ENCODE measurements at places on chromosomes 1 and 21. TPM values are rescaled to one million over a fixed set of nuclear protein-coding genes. Genes with fewer than 3 reads are reported as not detected.

DNA sequence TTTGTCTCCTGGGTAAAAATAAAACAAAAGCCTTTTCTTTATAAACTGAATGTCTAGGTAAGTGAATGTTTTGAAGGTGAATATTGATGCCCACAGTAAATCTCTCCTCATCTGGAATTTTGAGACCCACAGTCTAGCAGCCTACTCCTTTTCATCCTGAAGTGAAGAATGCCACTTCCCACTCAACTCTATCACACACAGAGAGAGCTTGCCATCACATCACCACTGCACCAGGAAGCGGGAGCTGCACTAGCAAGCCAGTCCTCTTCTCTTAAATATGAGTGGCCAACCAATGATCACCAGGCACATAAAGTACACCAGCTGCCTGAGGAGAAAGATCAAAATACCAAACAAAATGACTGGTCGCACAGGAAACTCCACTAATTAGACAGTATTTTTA lies 140.8 kb downstream of the MRPL39 start:
- no peak for DNase-seq

- DNase-seq = no peak
Observed at GRCh38 chr1:19009126-19009881, 52.8 kb upstream of the IFFO2 start.

GRCh38 chr1:209850342-209850979 lies 22.7 kb downstream of the UTP25 start:
- DNase-seq = peak; percentile 29

GRCh38 chr1:221439747-221440501 lies 302.0 kb downstream of the DUSP10 start:
- DNase-seq = no peak

- no peak for DNase-seq
Observed at GRCh38 chr1:206691604-206692003, 6.9 kb downstream of the MAPKAPK2 start.

DNA sequence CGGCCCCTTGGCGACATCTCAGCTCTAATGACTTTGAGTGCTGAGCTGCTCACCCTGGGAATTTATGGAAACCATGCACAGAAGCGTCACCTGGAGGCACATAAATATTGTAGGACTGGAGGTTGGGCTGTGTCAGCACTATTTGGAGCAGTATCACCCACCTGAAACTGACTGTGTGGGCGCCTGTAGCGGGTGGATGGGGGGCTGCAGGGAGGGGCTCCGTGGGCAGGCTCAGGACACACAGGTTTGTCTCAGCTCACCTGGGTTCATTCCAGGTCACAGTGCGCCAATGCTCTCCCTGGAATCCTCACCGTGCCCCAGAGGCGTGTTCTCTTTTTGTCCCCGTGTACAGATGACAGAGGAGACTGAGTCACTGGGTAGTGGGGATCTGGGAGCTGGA lies 74.8 kb upstream of the ACTL8 start:
- no peak for DNase-seq

Gene IL22RA1
- 0.14 TPM for total RNA-seq

Gene OR2L5
- not detected for total RNA-seq

Gene C1orf56
- total RNA-seq = 7.1 TPM

Gene PRAMEF9
- not detected for total RNA-seq

Gene MNDA
- total RNA-seq = 2.7 TPM

Gene KANK4
- 0.11 TPM for total RNA-seq
